ENCODE measurements at places on chromosomes 6 and 20.

DNA sequence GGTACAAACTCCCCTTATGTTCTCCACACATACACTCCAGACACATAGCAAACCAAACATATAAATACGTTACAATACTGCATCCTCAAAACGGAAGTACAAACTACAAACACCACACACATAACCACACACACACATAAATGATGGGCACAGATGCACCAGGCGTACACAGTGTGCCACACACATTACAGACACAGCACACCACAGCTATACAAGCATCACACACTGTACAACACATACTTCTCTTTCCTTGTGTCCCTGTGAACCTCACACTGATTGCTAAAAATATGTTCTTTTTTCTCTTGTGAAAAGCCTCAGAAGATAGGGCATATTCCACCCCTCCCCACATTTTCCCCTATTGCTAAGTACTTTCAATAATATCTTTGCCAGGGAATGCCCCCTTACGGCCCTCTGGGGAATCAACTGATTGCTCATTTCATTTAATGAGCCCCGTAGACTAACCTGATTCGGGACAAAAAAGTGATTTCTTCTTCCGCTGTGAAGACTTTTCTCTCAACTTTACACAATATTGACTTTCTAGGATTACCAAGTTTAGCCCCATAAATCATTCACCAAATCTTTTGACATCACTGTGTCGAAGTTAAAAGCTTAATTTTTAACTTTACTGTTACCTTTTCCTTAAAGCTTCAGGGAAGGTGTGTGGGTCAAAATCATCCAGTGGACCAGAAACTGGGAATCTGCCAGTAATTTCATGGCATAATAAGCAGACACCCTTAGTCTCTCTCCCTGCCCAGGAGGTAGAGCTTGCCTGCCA lies at the start of gene SLC17A1:
Gene SLC17A1 (minus strand): TSS at position 521 of the 775 bp plus-strand sequence. CDS start 1,495 bp downstream, outside the sequence.
- no peak for DNase-seq

- no peak for DNase-seq
Measured at GRCh38 chr20:62043131-62043914, 22.4 kb downstream of the TAF4 start.

GRCh38 chr6:27312146-27312949 lies at the start of gene POM121L2:
Gene POM121L2, minus strand, starts transcription at chr6:27312273. Its CDS starts 103 bp downstream, at chr6:27312170.
- no peak for DNase-seq

DNA sequence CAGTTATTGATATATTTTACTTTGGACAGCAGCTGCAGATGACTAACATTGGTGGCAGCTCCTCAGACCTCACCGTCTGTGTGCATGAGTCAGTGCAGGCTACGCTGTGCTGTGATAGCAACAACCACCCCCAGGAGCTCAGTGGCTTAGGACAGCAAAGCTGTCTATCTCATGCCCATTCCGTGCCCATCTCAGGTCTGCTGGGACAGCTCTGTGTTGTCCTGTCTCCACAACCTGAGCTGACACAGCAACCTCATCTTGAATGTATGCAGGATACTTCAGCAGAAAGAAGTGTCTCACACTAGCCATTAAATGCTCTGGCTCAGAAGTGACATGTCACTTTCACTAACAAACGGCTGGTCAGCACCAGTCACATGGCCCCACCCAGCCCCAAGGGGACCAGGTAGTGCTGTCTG lies 47.7 kb downstream of the BANF2 start:
- peak; percentile 71 for DNase-seq

DNA sequence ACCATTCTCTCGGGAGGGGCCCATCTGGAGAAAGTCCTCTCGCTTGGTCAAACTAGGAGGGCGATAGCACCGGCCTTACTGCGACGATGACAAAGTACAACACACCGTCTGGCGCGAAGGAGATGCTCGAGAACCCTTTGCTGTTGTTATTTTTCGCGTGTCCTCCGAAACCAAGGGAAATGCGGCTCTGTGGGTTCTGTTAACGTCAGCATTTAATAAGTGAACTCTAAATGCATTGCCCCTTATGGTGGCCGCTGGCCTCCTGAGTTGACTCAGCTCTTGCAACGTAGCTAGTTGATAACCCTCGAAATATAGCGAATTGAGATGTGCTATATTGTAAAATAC lies 577 bp upstream of the SCAND1 start:
- no peak for DNase-seq

GRCh38 chr6:380234-381218 lies 11.0 kb upstream of the IRF4 start:
- no peak for DNase-seq

- peak; percentile 40 for DNase-seq
Measured at GRCh38 chr20:1894951-1895673, at the start of gene SIRPA. Gene SIRPA, plus strand, starts transcription at chr20:1895407. Its CDS starts 41 bp downstream, at chr20:1895448.

DNA sequence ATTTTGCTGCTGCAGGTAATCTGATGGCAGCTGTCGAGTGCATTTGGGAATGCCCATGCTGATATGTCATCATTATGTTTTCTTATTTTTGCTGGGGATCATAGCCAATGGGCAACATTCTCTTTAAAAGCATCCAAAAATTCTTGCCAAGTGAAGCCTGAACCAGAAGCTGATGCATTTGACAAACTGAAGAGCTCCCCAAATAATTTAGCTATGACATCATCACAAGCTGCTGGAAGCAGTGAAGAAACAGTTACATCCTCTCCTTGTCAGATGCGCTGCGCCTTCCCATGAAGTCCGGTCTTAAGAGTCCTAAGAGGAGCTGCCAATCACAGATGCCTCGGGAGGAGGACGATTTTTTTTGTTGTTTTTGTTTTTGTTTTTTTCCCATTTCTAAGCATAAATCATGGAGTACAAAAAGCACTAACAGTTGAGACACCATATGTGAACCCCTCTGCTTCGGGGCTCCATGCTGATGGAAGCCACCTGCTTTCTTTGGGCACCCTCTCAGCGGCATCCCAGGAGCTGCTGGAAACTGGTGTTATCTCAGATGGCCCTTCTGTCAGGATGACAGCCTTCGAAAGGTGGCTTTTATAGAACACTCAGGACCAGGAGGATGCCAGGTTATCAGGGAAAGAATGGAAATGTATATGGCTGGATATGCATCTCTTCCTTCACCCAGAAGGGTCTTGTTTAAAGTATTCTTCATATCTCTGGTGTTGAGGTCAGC lies 56.1 kb upstream of the FOXQ1 start:
- no peak for DNase-seq

GRCh38 chr6:53692172-53692571 lies 26.6 kb upstream of the KLHL31 start:
- DNase-seq, result no peak

DNA sequence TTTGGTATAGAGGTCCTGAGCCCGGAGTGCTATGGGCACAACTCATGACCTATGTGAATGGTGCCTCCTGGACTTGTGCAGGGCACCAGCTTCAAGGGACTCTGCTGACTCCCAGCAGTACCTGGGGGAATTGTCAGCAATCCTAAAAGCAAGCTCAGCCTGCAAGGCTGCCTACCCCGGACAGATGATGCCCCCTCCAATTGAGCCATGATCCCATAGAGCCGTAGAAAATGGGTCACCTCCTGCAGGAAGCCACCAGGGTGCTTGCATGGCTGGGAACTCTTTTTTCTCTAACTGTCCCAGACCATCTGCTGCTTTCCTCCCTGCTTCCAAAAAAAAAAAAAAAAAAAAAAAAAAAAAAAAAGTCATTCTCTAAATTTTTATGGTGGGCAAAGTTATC lies 12.9 kb upstream of the PRND start:
- DNase-seq, result no peak
